ENCODE measurements at places on chromosomes 6 and 20. TPM values are rescaled to one million over a fixed set of nuclear protein-coding genes. Genes with fewer than 3 reads are reported as not detected.
A peak's percentile ranks its signal among the peaks of the same experiment; 100 is the strongest.

The SOX18 gene
- 4.8 TPM for total RNA-seq

GRCh38 chr20:33992145-33992922 is 1.4 kb upstream of the RALY start:
- H3K27ac ChIP-seq = peak overlapping the region; percentile 74
- no peaks in the 10 kb centered on the region for H3K4me1 ChIP-seq
- DNase-seq = no peak
- no peaks in the 10 kb centered on the region for H3K27me3 ChIP-seq
- peak overlapping the region; percentile 41 for H3K4me3 ChIP-seq
- H3K36me3 ChIP-seq = no peaks in the 10 kb centered on the region

GRCh38 chr6:25453288-25453687 is 174.1 kb downstream of the CARMIL1 start:
- DNase-seq = no peak
- H3K27me3 ChIP-seq = no peaks in the 10 kb centered on the region
- no peak overlapping the region for H3K27ac ChIP-seq
- no peaks in the 10 kb centered on the region for H3K4me1 ChIP-seq
- no peaks in the 10 kb centered on the region for H3K36me3 ChIP-seq

GRCh38 chr6:97524811-97525210 is 241.8 kb upstream of the MMS22L start:
- H3K36me3 ChIP-seq = no peaks in the 10 kb centered on the region
- no peak overlapping the region for H3K27ac ChIP-seq
- no peaks in the 10 kb centered on the region for H3K4me1 ChIP-seq
- DNase-seq = no peak

DNA sequence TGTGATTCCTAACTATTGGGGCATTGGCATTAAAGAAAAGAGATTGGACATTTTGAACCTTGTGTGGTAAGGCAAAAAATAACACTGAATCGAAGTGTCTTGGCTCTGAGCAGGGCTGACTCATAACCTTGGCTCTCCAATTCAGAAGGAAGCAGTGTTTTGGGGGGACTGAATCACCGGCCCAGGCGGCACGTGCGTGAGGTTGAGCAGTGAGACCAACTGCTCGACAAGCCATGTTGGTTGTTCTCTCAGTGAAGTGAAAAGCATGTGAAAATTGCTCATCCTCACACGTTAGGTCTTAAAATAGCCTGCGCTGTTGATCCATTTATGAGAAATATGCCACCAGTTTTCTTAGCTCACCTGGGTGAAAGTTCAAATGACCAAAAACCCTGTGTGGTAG is 137.8 kb upstream of the SPACA1 start:
- H3K27ac ChIP-seq = no peak overlapping the region
- H3K4me3 ChIP-seq = no peak overlapping the region
- DNase-seq = no peak
- no peaks in the 10 kb centered on the region for H3K36me3 ChIP-seq
- no peaks in the 10 kb centered on the region for H3K4me1 ChIP-seq

GRCh38 chr20:53345536-53346334 is 247.9 kb downstream of the ZNF217 start:
- no peak overlapping the region for H3K27ac ChIP-seq
- no peaks in the 10 kb centered on the region for H3K4me1 ChIP-seq
- no peak for DNase-seq
- H3K27me3 ChIP-seq = no peaks in the 10 kb centered on the region
- no peak overlapping the region for H3K4me3 ChIP-seq
- no peaks in the 10 kb centered on the region for H3K36me3 ChIP-seq

- no peak for DNase-seq
- H3K4me1 ChIP-seq = no peaks in the 10 kb centered on the region
- no peaks in the 10 kb centered on the region for H3K27me3 ChIP-seq
- H3K27ac ChIP-seq = peak overlapping the region; percentile 54
- no peaks in the 10 kb centered on the region for H3K36me3 ChIP-seq
These were observed 129.1 kb downstream of the DST start for GRCh38 chr6:56513631-56514030.

The SLC26A8 gene
- total RNA-seq = 0.07 TPM

DNA sequence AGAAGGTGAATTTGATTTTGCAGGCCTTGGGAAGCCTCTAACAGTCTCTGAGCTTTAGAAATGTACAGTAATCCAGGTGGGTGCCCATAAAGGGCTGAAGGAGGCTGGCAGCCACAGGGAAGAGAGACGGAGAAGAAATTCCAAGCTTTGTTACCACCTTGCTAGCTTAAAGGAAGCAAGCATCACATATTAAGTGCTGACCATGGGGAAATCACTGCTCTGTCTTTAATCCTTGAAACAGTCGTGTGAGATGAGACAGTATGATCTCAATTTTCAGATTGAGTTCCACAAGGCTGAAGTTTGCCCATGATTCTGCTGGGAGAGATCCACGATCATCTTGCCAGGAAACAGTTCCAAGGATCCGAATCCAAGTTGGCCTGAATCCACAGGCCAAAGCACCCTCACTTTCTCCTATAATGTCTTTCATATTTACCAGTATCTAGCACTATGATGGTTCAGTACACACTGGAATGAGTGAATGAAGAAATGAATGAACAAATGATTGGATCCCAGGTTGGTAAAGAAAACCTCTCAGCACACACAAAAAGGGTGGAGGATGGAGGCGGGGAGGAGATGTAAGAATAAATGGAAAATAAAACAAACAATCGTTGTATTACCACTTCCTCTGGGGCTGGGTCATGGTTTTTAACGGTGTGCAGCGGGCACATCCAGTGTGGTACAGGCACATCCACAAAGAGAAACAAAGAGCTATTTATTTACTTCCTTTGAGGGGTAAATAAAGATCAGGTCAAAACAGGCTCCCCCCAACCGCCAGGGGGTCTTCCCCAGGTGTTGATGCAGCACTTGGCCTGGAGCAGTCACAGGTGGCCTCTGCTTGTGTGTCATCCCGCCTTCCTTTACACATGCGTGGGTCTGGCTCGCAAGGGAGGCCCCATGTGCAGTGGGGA is 28.2 kb upstream of the TAF8 start:
- H3K27ac ChIP-seq = no peak overlapping the region
- no peak for DNase-seq
- H3K27me3 ChIP-seq = no peaks in the 10 kb centered on the region
- no peaks in the 10 kb centered on the region for H3K4me1 ChIP-seq
- no peak overlapping the region for H3K4me3 ChIP-seq

DNA sequence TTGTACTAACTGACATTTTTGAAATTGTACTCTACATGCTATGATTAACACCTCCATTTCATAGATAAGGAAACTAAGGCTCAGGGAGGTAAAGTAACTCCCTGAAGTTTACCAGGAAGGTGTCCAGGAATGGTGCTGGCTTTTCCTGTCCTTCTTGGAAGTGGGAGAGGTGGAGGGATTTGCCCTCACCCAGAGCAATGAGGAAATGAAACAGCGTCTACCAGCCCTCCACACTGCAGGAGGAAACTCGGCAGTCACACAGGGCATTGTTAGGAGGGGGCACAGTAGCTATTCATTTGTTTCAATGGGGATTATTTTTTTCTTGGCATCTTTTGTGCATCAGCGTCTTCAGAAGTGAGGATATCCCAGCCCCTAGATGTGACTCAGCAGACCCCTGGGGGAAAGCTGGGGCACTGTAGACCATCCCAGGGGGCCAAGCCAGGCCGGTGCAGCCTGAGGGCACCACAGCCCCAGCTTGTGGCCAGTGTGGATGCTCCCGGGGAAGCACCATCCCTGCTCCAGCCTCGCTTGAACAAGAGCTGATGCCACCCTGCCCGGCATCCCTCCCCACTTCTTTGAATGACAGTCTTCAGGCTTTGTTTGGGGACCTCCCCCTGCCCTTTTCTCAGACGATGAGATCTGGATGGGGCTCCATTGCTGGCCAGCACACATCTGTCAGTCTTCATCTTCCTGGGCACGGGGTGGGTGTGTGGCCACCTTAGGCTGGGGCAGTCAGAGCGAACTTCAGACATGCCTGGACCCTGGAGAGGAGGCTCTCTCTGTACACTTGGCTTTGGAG is 224.4 kb upstream of the PMEPA1 start:
- no peak overlapping the region for H3K4me3 ChIP-seq
- H3K36me3 ChIP-seq = no peaks in the 10 kb centered on the region
- no peaks in the 10 kb centered on the region for H3K27me3 ChIP-seq
- H3K27ac ChIP-seq = no peak overlapping the region
